NCI-H146 (cell line): ENCODE measurements at places on chromosomes 16 and 17.
A peak's percentile ranks its signal among the peaks of the same experiment; 100 is the strongest.

GRCh38 chr16:83715217-83715920 is 92.4 kb upstream of the HSBP1 start:
- no peak for DNase-seq

- no peak for DNase-seq
Observed at GRCh38 chr17:58398574-58399266, 18.6 kb downstream of the RNF43 start.

DNA sequence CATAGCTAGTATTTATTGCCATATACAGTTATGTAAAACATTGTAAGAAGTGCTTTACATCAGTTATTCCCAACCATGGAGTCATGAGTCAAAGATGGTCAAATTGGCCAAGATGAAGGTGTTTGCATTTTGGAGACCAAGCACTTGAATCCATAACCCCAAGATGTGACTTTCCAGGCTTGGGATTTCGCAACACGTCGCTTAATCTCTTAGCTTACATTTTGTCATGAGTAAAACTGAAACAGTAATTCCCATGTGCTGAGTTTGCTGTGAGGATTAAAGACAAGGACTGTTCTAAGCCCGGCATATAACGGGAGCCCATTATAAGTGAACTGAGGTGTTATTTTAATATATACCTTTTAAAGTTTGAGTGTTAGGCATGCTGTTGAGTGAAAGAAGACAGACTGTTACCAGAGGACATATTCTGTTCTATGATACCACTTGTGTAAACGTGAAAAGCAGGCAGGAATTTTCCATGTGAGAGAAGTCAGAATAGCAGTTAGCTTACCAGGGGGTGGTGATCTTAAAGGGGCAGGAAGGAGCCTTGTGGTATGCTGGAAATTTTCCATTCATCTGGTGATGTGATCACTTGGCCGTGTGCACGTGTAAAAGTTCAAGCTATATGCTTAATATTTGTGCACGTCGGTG is 484.9 kb downstream of the WWOX start:
- no peak for DNase-seq

DNA sequence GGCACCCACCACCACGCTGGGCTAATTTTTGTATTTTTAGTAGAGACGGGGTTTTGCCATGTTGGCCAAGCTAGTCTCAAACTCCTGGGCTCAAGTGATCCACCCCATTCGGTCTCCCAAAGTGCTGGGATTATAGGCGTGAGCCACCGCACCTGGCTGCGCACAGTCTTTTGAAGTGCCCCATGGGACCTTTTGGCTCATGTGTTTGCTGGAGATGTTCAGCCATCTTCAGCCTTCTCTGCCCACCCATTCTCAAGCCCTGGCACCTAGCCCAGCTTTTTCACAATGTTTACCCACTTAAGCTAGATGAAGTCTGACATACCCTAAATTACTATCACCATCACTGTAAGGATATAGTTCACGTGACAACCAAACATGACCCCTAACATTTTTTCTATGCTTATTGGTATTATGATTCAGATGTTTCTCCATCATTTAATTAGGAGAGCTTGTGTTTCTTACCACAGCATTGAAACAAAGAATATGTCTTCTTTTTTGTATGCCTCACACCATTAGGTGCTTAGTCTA is 32.3 kb downstream of the PECAM1 start:
- peak; percentile 13 for DNase-seq

- peak; percentile 77 for DNase-seq
Observed at GRCh38 chr17:62778990-62779681, 29.0 kb downstream of the MARCHF10 start.

- no peak for DNase-seq
Observed at GRCh38 chr17:28484296-28484695, 10.9 kb downstream of the SLC13A2 start.

DNA sequence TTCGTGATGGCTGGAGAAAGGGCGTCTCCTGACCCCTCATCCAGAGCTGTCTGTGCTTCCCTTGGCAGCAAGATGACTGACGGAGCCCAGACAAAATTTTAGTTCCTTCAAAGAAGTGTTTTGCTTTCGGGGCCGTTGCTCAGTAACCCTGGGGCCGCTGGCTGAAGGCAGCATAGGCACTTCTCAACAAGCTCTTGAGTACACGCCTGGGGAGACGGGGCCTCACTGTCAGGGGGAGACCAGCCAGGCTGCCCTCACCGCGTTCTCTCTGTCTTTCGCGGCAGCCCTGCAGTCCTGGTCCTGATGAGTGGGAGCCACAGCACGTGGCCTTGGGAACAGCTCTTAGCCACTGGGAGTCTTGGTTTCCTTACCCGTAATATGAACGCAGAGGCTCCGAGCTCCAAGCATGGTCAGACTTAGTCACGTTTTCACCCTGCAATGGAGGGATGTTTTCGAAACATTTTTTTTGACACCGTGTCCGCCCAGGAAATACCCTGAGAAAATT is 86.0 kb downstream of the IRF8 start:
- no peak for DNase-seq

DNA sequence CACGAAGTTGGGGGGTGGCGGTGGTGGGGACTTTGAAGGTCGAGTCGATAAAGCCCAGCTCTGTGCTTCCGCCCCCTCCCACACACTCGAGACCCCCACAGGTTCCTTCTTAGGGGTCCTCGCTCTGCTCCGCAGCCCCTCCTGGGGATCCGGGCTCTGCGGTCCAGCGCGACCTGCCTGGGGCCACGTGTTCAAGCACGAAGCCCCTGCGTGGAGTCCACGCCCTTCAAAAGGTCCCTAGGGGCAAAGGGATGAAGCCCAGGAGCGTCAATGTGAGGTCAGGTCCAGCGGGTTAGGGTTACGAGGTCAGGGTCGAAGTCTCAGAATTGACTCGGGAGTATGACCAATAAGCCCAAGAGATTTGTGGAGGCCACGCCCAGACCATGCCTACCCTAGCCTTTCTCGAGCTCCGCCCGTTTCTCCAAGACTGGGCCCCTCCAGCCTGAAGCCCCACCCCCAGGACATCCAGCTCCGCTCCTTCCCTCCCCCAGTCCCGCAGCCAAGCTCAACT is 786 bp upstream of the CACNA1G start:
- DNase-seq, result peak; percentile 16

DNA sequence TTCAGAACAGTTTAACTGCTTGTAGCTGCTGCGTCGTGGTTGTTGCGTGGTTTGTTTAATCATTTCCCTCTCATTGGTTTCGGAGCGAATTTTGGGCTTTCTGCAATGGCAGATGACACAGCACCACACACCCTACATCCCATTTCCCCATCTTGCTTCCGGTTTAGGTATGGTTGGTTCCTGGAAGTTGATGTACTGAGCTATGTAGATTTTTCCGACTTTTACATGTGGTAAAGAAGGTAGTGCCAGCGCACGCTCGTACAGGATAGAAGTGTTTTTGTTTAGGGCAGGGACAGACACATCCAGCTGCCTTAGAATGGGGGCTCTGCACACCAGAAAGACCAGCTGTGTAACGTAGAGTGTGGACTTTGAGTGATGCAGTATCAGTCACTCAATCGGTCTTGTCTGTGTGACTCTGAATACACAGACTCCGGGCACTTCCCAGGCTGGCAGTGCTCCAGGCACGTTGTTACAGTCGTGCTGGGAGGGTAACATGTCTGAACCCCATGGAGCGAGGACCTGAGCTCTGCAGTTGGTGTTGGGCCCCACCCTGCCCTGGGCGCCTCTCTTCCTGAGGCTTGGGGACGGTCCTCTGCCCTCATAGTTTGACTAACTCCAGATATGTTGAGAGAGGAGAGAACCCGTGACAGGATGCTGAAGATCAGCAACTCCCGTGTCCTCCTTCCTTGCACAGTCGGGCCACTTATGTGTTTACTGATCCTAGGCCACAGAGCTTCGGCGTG is 172.0 kb upstream of the CHMP6 start:
- no peak for DNase-seq

GRCh38 chr17:8821446-8822105 is 22.4 kb upstream of the MFSD6L start:
- no peak for DNase-seq

- peak; percentile 100 for DNase-seq
Observed at GRCh38 chr16:18801145-18801972, at the start of gene ARL6IP1. TSS of gene ARL6IP1 (minus strand) at chr16:18801549. CDS start at chr16:18801466, 83 bp downstream.

GRCh38 chr16:75726390-75726789 is at the start of gene CPHXL:
TSS of gene CPHXL (minus strand) at chr16:75726490. CDS start at chr16:75726442, 48 bp downstream.
- DNase-seq, result no peak

- DNase-seq, result no peak
Observed at GRCh38 chr16:57147381-57148221, 38.2 kb downstream of the PSME3IP1 start.

- DNase-seq, result no peak
Observed at GRCh38 chr16:86143666-86144065, 244.7 kb downstream of the IRF8 start.

- DNase-seq, result no peak
Observed at GRCh38 chr17:55735731-55736405, 13.2 kb upstream of the TMEM100 start.

DNA sequence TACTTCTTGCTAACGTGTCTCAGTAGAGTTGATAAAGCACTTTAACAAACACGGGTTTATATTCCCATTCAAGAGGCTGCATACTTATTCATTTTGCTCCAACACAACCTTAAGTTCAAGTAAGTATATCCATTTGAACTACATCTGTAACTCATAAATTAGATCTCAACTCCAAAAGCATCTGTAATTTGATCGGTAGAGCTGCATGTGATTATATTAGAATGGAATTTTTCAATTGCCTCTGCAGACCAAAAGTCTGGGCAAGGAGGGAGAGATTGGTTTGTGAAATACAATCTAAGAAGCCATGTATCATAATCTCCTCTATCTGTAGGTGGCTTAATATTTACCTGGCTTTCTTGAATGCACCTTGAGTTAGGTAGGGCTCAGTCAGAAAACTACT is 371.0 kb downstream of the RBFOX1 start:
- DNase-seq, result no peak

DNA sequence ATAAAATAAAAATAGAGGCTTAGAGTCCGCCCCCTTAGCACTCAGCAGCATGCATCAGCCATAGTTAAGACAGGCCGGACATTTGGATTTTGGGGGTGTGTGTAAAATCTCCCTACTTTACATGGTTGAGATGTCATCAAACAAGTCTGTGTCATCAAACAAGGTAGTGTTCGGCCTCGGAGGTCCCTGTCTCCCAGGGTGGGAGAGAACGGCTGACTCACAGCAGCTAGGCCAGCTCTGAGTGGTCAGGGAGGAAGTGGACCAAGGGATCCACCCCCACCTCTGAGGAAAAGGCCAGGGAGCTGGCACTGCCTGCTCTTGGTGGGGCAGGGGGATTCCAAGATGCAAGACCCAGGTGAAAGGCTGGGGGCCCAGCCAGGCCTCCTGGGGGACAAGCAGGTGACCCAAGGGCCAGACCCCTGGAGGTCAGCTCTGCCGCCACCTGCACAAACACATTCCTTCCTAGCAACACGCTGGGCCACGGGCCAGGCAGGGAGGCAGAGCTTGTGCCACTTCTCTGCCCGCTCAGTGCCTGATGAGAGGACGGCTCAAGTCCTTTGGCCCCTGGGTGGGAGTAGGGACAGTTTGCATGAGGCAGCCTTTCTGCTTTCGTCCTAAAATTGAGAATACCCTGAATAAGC is 28.5 kb downstream of the KIFC3 start:
- DNase-seq, result no peak
